ENCODE measurements at places on chromosomes 16 and 17.

GRCh38 chr17:44120851-44121605, 2.4 kb downstream of the HDAC5 start:
- DNase-seq, result no peak

GRCh38 chr16:27182906-27183405, 20.4 kb upstream of the KDM8 start:
- DNase-seq, result no peak

DNA sequence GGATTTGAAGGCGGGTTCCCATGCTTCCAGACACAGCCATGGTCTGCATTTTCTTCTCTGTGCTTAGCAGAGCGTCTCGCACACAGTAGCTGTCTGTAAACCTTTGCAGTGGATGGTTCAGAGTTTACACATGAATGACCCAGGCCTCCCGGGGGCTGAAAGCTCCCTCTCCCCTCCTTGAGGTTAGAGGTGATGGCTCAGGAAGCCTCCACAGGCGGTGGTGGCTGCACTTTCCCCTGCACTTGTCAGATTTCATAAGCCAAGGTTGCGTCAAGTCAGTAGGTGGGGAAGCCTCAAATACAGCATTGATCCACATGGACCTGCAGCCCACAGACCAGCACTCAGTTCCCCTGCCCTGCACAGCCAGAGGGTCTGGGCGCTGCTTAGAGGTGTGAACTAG, 211.9 kb downstream of the KATNIP start:
- no peak for DNase-seq

- no peak for DNase-seq
Observed at GRCh38 chr17:56231252-56231651, 78.0 kb downstream of the ANKFN1 start.

DNA sequence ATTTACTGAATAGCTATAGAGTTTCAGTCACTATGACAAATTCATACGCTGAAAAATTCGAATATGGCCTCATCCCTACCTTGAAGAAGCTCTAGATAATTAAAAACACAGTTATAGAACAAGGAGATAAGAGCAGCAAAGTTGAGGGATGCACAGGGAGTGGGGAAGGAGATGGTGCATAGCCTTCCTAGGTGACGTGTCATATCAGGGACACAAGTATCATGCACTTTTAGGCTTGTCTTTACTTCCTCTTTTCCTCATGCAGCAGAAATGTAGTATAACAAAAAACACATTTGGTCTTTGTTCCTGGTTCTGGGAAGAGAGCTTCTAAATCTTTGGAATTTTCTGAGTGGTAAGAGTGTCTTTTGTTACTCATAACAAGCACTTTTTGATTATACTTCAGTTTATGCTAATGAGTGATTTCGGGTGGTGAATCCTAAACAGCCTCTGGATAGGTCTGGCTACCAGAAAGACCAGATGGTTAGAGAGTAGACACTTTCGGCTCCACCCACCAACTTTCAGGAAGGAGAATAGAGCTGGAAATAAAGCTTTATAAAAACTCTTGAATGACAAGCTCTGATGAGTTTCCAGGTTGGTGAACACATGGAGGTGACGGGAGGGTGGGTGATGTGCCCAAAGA, 341.4 kb downstream of the UTP18 start:
- DNase-seq, result no peak

- DNase-seq, result no peak
Observed at GRCh38 chr16:64657316-64658011, 464.4 kb downstream of the CDH11 start.
